ENCODE measurements at places on chromosomes 4 and X.

DNA sequence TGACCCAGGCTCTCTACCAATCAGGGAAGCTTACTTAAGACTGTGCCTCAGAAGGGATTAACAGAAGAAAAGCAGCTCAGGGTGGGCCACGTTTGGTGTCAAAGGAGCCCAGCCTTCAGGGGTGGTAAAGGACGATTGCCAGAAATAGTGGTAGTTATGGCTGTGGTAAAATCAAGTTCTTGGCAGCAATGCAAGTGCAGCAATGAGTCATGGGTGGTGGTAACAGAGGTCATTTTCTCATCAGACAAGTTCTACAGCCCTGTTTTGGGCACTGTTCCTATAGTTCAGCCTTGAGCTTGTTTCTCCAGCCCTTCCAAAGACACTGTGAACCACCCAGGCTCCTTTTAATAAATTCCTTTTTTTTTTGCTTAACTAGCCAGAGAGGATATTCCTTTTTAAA lies 120.3 kb downstream of the EFHC2 start:
- peak; percentile 52 for DNase-seq

DNA sequence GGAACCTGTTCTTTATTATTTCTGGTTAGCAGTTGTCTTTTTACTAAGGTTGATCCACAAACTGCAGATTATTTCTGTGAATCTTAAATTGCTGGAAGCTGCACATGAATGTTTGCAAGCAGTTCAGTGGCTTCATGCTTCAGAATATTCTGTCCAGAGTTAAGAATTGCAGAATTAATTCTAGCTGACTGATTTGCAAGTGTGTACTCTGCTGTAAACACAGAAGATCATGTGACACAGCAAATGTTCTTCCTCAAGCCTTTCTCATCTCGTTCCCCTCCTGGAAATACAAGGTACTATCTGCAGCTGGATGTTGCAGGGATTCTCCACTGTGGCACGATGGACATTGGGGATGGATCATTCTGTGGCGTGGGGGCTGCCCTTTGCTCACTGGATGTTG lies 16.8 kb upstream of the CLTRN start:
- no peak for DNase-seq

DNA sequence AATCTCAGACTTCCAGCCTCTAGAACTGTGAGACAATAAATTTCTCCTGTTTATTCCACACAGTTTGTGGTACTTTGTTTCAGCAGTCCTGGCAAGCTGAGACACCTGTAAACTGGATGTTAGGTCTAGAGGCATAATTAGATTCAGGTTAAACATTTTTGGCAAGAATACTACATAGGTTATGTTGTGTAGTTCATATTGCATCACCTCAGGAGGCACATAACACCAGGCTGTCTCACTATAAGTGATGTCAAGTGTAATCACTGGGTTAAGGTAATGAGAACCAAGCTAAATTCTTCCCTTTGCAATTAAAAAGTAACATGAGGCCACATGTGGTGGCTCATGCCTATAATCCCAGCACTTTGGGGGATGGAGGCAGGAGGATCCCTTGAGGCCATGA lies 214.2 kb downstream of the ZNF674 start:
- no peak for DNase-seq

DNA sequence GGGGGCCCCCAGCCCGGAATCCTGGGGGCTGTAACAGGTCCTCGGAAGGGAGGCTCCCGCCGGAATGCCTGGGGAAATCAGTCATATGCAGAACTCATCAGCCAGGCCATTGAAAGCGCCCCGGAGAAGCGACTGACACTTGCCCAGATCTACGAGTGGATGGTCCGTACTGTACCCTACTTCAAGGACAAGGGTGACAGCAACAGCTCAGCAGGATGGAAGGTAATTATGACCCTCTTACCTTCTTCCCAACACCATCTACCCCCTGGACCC lies 1.0 kb downstream of the FOXO4 start:
- no peak for DNase-seq

GRCh38 chr4:122705009-122705408 lies 27.5 kb upstream of the BBS12 start:
- no peak for DNase-seq

GRCh38 chr4:11670304-11670703 lies 241.6 kb upstream of the HS3ST1 start:
- DNase-seq: no peak

- no peak for DNase-seq
Observed at GRCh38 chr4:164847967-164848649, 28.9 kb upstream of the APELA start.

GRCh38 chr4:174100910-174101309 lies 182.6 kb downstream of the FBXO8 start:
- no peak for DNase-seq
